ENCODE measurements at places on chromosomes 1 and 21.

DNA sequence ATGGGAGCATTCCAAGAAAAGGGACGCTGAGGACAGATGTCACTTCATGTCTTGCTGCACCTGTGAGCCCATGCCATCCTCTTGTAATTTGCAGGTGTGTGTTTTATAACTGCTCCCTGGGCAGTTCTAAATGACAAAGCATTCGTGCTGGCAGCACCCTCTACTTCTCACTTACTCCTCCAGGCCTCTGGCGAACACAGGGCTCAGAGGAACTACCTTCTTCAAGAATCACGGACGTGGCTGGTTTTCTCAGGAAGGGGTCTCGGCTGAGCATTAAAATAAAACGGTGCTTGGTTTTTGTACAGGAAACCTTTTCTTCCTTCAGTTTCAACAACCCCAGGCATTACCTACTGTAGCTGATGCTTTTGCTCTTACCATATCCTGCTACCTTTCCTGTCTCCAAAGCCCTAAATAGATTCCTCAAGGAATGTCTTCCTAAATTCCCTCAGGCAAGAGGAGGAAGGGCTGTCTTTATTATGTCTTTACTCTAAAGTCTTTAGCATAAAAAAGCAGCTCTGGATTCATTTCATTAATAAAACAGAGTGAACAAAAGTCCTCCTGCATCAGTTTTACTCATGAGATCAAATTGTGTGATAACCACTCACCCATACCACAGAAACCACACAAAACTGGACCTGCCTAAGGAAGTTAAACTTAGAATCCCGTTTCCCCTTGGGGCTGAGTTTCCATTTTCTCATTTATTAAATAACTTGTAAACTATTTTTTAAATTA lies 79.0 kb upstream of the MAP10 start:
- peak; percentile 39 for DNase-seq

DNA sequence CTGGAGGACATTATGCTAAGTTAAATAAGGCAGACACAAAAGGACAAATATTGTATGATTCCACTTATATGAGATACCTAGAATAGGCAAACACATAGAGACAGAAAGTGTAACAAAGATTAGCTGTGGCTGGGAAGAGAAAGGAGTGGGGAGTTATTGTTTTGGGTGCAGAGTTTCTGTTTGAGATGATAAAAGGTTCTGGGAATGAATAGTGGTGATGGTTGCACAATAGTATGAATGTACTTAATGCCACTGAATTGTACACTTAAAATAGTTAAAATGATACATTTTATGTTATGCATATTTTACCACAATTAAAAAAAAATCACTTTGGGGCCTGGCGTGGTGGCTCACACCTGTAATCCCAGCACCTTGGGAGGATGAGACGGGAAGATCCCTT lies 21.2 kb upstream of the ERO1B start:
- DNase-seq = no peak

- no peak for DNase-seq
Measured at GRCh38 chr21:27584256-27584655, 617.4 kb upstream of the ADAMTS5 start.

- no peak for DNase-seq
Measured at GRCh38 chr1:198304431-198304830, 147.6 kb downstream of the NEK7 start.

GRCh38 chr1:86848654-86849053 lies 65.3 kb downstream of the SELENOF start:
- DNase-seq = no peak

GRCh38 chr1:1244192-1244811 lies 2.2 kb downstream of the C1QTNF12 start:
- DNase-seq = no peak

DNA sequence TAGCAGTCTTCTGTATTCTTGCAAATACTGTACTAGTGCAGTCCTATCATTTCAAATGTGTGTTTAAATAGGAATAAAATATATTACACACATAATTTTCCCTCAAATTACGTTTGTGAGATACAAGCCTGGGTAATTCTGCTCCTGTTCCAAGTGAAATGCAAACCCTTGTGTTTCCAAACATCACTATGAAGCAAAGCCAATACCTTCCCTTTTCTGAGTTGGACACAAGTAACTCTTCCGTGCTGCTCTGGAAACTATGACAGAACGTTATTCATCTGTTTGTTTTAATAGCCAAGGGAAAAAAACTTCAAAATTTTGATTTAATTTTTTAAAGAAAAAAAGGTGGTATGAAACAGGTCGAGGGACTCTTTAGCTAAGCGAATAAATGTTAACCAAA lies 73.7 kb upstream of the UBE2U start:
- no peak for DNase-seq

DNA sequence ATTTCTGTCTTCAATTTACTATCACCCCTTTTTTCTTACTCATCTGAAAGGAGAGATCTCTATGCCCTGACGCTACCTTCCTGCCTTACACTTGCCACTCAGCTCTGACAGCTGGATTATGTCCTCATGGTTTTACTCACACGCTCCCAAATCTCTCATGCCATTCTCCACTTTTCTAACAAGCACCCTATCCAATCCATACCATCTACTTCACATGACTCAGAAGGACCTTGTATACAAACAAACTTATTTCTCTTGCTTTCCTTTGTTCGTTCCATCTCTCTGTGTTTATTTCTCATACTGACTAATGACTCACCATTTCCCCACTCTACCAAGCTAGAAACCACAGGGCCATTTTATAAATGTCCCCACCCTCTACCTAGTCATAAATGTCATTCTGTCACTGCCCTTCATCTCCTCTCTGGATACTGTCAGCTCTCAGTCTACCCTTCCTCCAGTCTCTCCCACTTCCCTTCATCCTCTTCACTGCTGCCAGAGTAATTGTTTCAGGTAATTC lies 87.3 kb downstream of the USP24 start:
- DNase-seq = no peak

- DNase-seq = no peak
Measured at GRCh38 chr1:71026093-71026492, 21.5 kb downstream of the PTGER3 start.

DNA sequence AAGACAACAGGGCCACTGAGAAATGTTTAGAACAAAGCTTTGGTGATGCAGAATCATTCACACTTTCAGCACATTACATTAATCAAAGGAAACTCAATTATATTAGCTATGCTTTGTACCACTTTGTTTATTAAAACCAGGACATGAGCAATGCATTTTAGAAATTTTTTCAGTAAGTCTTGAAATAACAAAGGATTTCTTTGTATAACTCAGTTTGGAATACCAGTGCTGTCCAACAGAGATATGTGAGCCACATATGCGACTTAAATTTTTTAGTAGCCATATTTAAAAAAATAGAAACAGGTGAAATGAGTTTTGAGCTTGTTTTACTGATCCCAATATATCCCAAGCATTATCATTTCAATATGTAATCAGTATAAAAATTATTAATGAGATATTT lies 18.8 kb upstream of the F3 start:
- no peak for DNase-seq

DNA sequence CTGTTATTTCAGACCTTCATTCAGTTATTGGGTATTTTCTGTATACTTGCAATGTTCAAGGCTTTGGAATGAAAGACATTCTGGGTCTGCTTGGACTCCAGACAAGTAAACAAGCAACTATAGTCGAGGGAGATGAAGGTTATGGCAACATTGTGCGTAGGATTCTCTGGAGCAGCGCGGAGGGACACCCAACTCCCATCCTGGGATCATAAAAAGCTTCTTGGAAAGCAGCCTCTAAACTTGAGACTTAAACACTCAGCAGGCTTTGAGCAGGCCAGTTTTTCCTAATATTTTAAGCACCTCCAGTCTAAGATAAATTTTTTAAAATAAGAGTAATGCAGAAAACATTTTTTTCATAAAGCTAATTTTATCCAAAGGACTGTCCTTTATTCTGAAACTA lies 7.6 kb upstream of the LYST start:
- no peak for DNase-seq
